Fibroblast of villous mesenchyme (primary cell): ENCODE measurements at places on chromosomes 2 and 18.

- no peak for DNase-seq
Observed at GRCh38 chr2:106142683-106143082, 51.4 kb downstream of the UXS1 start.

- DNase-seq = no peak
Observed at GRCh38 chr2:236912326-236913120, 173.2 kb upstream of the COPS8 start.

DNA sequence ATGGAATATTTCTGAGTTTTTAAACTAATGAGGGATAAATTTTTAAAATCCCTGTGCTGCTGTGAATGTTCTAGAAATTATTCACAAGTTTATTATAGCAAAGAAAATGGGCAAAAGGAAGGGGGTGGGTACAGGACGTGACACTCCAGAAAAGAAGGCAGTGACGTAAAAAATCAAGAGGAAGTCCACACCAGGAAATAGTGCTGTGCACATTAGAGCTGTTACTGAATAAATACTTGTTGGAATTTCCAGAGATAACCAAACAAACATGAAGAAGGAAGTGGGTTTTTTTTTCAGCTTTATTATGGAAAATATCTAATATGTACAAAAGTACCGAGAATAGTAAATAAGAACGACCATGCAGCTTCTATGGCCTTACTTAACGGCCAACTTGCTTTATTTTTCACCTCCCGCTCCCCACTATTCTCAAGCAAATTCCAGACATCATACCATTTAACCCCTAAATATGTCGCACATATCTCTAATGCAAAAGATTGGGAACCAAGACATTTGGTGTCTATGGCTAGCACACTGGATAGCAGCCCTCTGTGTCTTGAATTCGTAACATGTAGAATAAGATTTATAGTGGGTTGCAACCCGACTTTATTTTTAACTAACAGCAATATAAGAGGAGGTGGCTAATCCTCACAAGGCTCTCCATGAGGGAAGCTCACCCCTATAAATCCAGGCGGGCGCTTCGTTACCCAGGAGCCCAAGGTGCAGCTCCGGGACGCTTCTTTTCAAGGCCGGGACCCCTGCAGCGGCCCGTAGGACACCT lies 580 bp upstream of the NDUFV2 start:
- DNase-seq = peak; percentile 69

DNA sequence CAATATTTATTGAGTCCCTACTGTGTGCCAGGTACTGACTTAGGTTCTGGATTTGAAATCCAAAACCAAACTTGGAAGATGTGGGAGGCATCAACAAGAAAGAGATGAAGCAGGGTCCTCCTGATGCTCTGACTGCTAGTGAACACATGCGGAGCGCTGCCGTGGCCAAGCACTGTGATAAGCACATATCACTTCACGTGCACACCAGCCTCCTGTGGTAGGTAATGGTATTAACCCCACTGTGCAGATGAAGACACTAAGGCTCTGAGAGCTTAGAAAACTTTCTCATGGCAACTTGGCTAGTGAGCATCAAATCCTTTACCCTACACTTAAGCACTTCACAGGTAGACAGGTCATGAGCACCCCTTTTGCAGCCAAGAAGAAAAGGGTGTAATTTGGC lies 216.1 kb downstream of the HAUS1 start:
- no peak for DNase-seq

GRCh38 chr2:118878531-118879149 lies 31.2 kb upstream of the EN1 start:
- no peak for DNase-seq

DNA sequence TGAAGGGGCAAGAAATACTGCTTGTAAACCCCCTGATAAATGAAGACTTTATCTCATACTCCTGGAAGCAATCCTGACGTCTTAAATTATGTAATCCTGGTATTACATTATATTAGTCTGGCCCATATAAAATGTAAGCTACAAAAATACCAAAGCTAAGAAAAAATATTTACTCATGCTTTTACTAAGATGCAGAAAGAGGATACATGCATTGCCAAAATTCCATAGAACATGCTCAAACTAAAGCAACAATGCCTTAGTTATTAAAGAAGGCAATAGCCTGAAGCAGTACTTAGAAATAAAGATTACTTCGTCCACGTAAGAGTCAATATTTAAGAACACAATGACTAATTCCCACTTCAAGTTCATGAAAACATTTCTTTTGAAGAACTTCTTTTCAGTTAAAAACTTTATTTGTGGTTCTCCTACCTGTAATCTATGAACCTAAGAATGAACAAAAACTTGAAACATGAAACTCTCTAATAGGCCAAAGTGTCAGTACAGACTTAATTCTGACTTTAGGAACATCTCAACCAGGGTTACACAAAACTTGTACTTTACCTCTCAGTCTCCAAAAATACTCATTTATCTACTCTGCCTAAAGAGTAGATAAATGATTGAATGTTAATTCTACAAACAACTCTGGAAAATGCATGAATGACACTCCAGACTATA lies 117.3 kb downstream of the THADA start:
- DNase-seq = peak; percentile 45

DNA sequence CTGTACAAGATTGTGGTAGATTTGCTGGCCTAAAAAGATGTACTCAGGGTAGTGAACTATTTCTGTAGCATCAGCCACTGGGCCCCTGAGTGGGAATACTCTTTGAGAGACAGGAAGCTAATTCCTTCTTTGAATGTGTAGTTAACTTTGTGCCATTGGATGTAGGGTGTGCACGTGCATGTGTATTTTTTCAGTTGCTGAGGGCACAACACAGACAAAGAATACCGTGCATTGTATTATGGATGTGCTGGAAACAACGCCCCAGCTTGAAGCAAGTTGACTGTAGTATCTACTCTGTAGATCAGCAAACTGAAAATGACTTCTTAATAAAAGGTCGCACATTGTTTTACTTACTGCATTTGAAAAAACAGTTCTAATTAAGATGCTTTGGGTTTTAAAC lies 14.1 kb downstream of the CRIM1 start:
- no peak for DNase-seq

DNA sequence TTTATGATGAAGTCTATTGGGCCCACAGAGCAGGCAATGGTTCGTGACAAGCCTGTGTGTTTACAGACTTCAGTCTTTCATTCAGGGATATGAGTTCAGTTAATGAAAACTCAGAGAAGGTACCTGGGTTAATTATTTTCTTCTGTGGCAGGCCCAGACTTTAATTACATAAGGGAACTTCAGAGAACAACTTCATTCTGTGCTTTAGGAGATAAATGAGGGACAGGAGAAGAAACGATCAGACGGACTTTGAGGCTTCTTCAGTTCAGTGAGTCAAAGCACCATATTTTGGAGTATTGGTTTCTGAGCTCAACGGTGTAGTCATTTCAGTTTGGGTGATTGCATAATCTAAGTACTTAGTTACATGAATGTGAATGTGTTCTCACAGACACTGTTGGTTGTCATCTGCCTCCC lies 203.0 kb upstream of the KCNJ3 start:
- DNase-seq = no peak

DNA sequence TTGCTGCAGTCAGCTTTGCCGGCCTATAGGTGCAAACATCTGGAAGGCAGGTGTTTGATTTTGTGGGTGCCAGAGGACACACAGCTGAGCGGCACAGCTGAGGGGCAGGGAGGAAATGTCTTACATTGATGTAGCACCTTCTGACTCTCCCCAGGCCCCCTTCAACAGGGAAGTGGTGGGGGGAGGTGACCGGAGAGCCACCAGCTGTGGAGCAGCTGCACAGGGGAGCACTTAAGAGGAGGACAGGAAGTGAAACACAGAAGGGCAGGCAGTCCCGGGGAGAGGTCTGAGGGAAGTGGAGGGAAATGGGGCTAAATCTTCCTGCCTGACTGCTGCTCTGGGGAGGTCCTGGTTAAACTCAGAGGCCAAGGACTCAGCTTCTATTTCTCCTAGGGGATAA lies 409.1 kb downstream of the TNS1 start:
- no peak for DNase-seq

- DNase-seq = no peak
Observed at GRCh38 chr2:136651456-136652010, 113.8 kb upstream of the THSD7B start.
